ENCODE measurements at places on chromosomes 16 and 17.

DNA sequence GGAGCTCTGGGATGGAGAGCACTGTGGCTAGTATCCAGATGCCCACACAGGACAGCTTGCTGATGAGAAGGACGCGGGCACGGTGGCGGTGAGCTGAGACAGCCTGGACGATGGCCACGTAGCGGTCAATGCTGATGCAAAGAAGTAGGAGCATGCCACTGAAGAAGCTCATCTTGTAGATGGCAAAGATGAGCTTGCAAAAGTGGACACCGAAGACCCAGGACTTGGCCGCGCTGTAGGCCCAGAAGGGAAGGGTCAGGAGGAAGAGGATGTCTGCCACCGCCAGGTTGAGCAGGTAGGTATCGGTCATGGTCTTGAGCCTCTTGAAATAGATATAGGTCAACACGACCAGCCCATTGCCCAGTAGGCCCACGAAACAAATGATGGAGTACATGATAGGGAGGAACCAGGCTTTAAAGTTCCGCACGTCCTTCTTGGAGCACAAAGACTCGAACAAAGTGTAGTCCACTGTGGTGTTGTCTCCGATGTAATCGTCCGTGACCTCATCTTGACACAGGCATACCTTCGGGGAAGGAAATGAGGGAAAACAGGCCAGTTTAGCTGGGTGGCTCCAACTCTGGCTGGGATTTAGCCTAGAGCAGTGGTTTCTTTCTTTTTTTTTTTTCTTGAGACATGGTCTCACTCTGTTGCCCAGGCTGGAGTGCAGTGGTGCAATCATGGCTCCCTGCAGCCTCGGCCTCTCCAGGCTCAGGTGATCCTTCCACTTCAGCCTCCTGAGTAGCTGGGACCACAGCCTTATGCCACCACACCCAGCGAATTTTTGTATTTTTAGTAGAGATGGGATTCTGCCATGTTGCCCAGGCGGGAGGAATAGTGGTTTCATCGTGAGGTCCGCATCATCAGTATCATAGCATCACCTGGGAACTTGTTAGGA lies 9.7 kb downstream of the CCR7 start:
- no peaks in the 10 kb centered on the region for H3K27me3 ChIP-seq
- H3K4me3 ChIP-seq = peak overlapping the region; percentile 3
- peak overlapping the region; percentile 100 for H3K27ac ChIP-seq

DNA sequence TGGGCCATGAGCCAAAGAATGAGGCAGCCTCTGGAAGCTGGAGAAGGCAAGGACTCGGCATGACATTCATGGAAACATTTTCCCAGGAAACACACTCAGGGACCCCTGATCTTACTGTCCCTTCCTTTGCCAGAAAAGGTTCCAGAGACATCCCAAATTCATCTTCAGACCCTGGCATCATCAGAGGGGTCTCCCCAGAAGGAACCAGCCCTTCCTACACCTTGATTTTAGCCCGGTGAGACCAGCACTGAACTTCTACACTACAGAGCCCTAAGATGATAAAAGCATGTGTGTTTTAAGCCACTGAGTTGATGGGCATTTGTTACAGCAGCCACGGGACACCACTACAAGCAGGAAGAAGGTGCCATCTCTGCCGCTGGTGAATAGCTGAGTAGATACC lies 262.3 kb downstream of the C16orf95 start:
- no peak overlapping the region for H3K4me3 ChIP-seq
- H3K27me3 ChIP-seq = peaks cover 23% of the 10 kb centered on the region
- H3K36me3 ChIP-seq = no peaks in the 10 kb centered on the region
- no peak overlapping the region for H3K27ac ChIP-seq
- no peak for DNase-seq

DNA sequence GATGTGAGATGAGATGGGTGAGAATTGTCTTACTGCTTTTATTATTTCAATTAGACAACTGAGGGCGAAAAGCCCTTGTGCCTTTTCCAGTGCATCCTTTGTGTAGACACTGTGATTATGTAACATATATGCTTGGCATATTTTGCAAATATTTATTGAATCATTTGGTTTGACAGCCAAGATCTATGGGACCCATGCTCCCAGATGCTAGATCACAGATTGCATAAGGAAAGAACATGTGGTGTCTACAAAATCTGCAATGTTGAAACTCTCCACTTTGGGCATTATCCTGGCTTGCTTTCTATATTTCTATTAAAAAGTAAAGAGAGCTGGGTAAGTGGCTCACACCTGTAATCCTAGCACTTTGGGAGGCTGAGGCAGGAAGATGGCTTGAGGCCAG lies 4.8 kb upstream of the COG1 start:
- no peaks in the 10 kb centered on the region for H3K27me3 ChIP-seq
- DNase-seq = no peak
- no peak overlapping the region for H3K4me3 ChIP-seq
- H3K4me1 ChIP-seq = peaks cover 9% of the 10 kb centered on the region
- H3K36me3 ChIP-seq = peaks cover 20% of the 10 kb centered on the region

- no peaks in the 10 kb centered on the region for H3K27me3 ChIP-seq
- H3K27ac ChIP-seq = no peak overlapping the region
- no peak for DNase-seq
- peaks cover 34% of the 10 kb centered on the region for H3K36me3 ChIP-seq
These were observed 56.6 kb upstream of the BCAR1 start for GRCh38 chr16:75308011-75308410.

DNA sequence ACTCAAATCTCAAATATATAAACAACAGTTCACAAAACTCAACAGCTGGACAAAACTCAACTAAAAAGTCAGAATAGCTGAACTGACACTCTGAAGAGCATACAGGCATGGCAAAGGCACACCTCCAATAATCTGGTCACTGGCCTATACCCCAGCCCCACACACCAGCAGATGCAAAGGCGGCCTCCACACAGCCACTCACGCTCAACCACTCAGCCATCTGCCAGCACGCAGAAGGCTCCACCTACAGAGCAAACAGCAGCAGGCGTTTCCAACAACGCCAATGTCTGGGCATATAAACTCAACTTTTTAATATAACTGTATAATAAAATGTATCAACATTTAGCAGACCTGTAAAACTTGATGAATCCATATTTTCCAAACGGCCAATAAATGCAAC lies 17.2 kb downstream of the USP7 start:
- H3K4me3 ChIP-seq = no peak overlapping the region
- peaks cover 97% of the 10 kb centered on the region for H3K4me1 ChIP-seq
- no peak for DNase-seq
- H3K27me3 ChIP-seq = no peaks in the 10 kb centered on the region
- H3K36me3 ChIP-seq = no peaks in the 10 kb centered on the region

GRCh38 chr17:79980246-79981043 lies 55.2 kb downstream of the TBC1D16 start:
- peak; percentile 19 for DNase-seq
- H3K36me3 ChIP-seq = no peaks in the 10 kb centered on the region
- H3K27me3 ChIP-seq = no peaks in the 10 kb centered on the region
- H3K4me1 ChIP-seq = no peaks in the 10 kb centered on the region
- H3K27ac ChIP-seq = no peak overlapping the region
- no peak overlapping the region for H3K4me3 ChIP-seq

- H3K27me3 ChIP-seq = no peaks in the 10 kb centered on the region
- DNase-seq = no peak
- H3K36me3 ChIP-seq = no peaks in the 10 kb centered on the region
- peaks cover 20% of the 10 kb centered on the region for H3K4me1 ChIP-seq
- no peak overlapping the region for H3K27ac ChIP-seq
These were observed 31.7 kb upstream of the BRD7 start for GRCh38 chr16:50400312-50400966.

DNA sequence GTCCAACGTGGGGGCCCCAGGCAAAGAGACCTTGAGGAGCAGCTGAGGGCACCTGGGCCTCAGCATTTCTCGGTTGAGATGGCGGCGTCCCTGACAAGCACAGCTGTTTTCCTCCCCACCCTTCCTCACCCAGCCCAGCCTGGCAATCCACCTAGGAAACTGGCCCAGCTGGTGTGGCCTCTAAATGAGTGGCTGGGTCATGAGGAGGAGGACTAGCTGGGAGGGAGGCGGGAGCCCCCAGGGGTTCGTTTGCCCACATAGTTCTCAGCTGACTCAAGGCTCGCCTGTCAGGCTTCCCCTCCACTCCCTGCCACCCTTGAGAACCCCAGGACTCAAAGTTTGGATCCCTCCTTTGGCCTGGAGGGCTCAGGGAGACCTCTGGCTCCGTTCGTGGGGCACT lies 5.9 kb downstream of the RNF222 start:
- no peak overlapping the region for H3K4me3 ChIP-seq
- peaks cover 3% of the 10 kb centered on the region for H3K27me3 ChIP-seq
- peaks cover 11% of the 10 kb centered on the region for H3K4me1 ChIP-seq
- H3K36me3 ChIP-seq = no peaks in the 10 kb centered on the region
- H3K27ac ChIP-seq = no peak overlapping the region
- no peak for DNase-seq

GRCh38 chr17:61926826-61927207 lies 965 bp downstream of the INTS2 start:
- peaks cover 48% of the 10 kb centered on the region for H3K36me3 ChIP-seq
- peaks cover 19% of the 10 kb centered on the region for H3K4me1 ChIP-seq

GRCh38 chr16:84496991-84497390 lies 7.5 kb downstream of the MEAK7 start:
- no peak for DNase-seq
- no peak overlapping the region for H3K27ac ChIP-seq
- H3K4me3 ChIP-seq = no peak overlapping the region
- peaks cover 48% of the 10 kb centered on the region for H3K36me3 ChIP-seq

DNA sequence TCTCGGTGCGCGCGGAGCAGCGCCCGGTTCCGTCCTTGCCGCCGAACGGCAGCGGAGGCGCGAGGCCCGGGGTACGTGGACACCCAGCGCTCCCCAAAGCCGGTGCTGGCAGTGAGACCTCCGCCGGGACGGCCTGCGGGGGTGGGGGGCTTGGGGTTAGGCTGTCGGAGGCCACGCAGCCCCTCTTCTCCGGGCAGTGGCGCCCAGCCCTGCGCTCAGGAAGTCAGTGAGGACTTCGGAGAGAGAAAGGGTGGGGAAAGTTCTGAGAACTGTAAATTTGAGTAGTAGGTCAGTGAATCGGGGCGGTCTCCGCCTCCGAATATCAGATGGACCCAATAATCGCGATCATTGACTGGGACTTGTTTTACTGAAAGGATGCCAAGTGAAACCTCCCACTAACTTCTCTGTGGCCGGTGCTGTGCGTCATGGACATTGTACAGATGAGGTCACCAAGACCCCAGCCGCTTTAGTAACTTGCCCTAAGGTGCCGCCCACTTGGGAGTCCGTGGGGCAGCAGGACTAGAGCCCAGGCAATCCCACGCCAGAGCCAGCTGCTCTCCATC lies 468 bp downstream of the IL4R start:
- peak overlapping the region; percentile 100 for H3K27ac ChIP-seq
- H3K4me3 ChIP-seq = peak overlapping the region; percentile 88
- peak; percentile 70 for DNase-seq
- H3K27me3 ChIP-seq = no peaks in the 10 kb centered on the region
- H3K36me3 ChIP-seq = peaks cover 55% of the 10 kb centered on the region

- peaks cover 59% of the 10 kb centered on the region for H3K27me3 ChIP-seq
- no peak overlapping the region for H3K4me3 ChIP-seq
- H3K36me3 ChIP-seq = no peaks in the 10 kb centered on the region
These were observed 897 bp upstream of the CYGB start for GRCh38 chr17:76538281-76538931.

- no peak for DNase-seq
- H3K4me3 ChIP-seq = no peak overlapping the region
- no peak overlapping the region for H3K27ac ChIP-seq
- no peaks in the 10 kb centered on the region for H3K4me1 ChIP-seq
- no peaks in the 10 kb centered on the region for H3K27me3 ChIP-seq
These were observed 101.8 kb downstream of the CBLN1 start for GRCh38 chr16:49179714-49180330.

- no peaks in the 10 kb centered on the region for H3K27me3 ChIP-seq
- peaks cover 11% of the 10 kb centered on the region for H3K4me1 ChIP-seq
- H3K36me3 ChIP-seq = no peaks in the 10 kb centered on the region
- DNase-seq = no peak
These were observed 22.3 kb upstream of the PECAM1 start for GRCh38 chr17:64412944-64413381.

- DNase-seq = no peak
- no peaks in the 10 kb centered on the region for H3K4me1 ChIP-seq
- H3K27me3 ChIP-seq = no peaks in the 10 kb centered on the region
These were observed 121.2 kb downstream of the ANKFN1 start for GRCh38 chr17:56274491-56274890.

- no peak overlapping the region for H3K4me3 ChIP-seq
- H3K4me1 ChIP-seq = peaks cover 23% of the 10 kb centered on the region
- H3K27me3 ChIP-seq = no peaks in the 10 kb centered on the region
- no peak overlapping the region for H3K27ac ChIP-seq
- no peak for DNase-seq
- H3K36me3 ChIP-seq = peaks cover 6% of the 10 kb centered on the region
These were observed 3.1 kb upstream of the FAM117A start for GRCh38 chr17:49766918-49767530.

DNA sequence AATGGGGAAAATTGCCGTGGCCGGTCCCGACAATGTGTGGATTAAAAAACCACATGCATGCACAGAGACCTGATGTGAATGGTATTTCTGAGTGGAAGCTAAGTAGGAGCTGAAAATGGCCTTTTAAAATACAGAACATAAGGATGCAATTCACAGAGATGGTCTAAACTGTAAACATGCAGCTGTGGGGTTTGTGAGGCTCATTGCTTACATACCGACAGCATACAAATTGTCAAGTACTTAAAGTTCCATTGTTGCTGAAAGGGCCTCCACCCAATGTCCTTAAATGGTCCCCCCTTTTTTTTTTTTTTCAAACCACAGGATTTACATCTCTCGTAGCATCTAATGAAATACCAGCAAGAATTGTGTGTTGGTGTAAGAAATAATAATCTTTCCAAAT lies 523.2 kb downstream of the MAF start:
- H3K36me3 ChIP-seq = no peaks in the 10 kb centered on the region
- no peak overlapping the region for H3K4me3 ChIP-seq
- no peak for DNase-seq
- H3K4me1 ChIP-seq = peaks cover 88% of the 10 kb centered on the region
- peaks cover 16% of the 10 kb centered on the region for H3K27me3 ChIP-seq
- H3K27ac ChIP-seq = peak overlapping the region; percentile 99

DNA sequence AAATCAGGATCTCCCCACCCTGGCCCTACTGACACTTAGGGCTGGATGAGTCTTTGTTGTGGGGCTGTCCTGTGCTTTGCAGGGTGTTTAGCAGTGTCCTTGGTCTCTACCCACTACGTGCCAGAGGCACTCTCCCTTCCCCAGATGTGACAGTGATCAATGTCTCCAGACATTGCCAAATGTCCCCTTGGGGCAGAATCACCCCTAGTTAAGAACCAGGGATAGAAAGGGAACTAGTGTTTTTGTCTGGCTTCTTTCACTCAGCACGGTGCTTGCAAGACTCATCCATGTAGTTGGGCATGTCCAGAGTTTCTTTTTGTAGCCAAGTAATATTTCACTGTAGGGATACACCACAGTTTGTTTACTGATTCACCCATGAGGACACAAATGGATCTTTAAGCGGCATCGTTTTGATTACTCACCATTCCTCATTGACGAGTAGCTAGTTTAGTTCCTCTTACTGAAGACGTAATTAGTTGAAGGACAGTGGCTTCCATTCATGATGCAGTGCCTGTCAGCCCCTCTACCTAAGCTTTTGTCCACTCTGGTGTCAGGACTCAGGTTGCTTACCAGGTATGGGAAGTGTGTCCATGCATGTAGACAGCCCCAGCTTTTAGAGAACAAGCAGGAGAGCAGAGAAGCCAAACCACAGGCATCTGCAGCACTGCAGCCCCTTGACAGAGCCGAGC lies 26.0 kb upstream of the ITGB4 start:
- no peak for DNase-seq
- peaks cover 22% of the 10 kb centered on the region for H3K4me1 ChIP-seq
- H3K27me3 ChIP-seq = no peaks in the 10 kb centered on the region
- no peak overlapping the region for H3K4me3 ChIP-seq

GRCh38 chr16:11583166-11583565 lies 3.6 kb downstream of the LITAF start:
- DNase-seq = no peak
- peak overlapping the region; percentile 92 for H3K27ac ChIP-seq
- H3K36me3 ChIP-seq = peaks cover 49% of the 10 kb centered on the region

Data from activated T-cell treated with anti-CD3 and anti-CD28 coated beads, Interleukin-2, amount 50 U/mL, for 24 hours (primary cell).